CD4-positive, alpha-beta T cell (primary cell): ENCODE measurements at places on chromosomes 13 and 19.

- H3K27me3 ChIP-seq, result no peaks in the 10 kb centered on the region
- H3K27ac ChIP-seq, result no peak overlapping the region
- no peak for DNase-seq
- H3K4me1 ChIP-seq, result no peaks in the 10 kb centered on the region
- no peak overlapping the region for H3K4me3 ChIP-seq
- no peaks in the 10 kb centered on the region for H3K36me3 ChIP-seq
These were observed 109.0 kb upstream of the RNF113B start for GRCh38 chr13:98285852-98286594.

DNA sequence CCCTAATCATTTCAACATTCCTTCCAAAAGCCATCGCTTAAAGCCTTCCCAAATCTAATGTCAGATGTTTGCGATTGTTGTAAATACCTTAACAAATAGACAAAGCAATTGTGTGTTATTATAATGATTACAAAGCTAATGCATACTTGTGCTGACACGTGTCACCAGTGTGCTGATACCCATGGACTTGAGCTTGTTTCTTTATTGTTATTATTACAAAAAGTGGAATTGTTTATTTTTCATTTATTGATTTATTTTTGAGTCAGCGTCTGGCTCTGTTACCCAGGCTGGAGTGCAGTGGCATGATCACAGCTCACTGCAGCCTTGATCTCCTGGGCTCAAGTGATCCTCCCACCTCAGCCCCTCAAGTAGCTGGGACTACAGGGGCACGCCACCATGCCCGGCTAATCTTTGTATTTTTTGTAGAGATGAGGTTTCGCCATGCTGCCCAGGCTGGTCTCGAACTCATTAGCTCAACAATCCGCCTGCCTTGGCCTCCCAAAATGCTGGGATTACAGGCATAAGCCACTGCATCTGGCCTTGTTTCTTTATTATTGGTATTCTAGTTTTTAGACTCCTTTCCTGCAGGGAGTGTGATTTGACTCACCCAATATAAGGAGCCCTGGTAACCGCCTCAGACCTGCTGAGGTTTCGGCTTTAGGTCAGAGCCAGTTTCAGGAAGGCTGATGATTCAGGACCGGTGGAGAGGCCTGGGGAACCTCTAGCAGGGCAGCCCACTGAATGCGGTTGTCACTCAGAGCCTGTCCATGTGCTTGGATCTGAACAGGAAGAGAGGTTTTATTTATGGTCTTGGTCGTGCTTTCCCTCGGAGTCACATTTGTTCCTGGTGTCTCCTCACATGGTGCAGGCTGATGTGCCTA is 2.1 kb upstream of the FBXO17 start:
- H3K4me1 ChIP-seq, result peaks cover 10% of the 10 kb centered on the region
- H3K36me3 ChIP-seq, result no peaks in the 10 kb centered on the region
- no peak overlapping the region for H3K4me3 ChIP-seq
- no peak for DNase-seq
- H3K27me3 ChIP-seq, result peaks cover 22% of the 10 kb centered on the region

- DNase-seq, result no peak
- no peaks in the 10 kb centered on the region for H3K27me3 ChIP-seq
- H3K36me3 ChIP-seq, result peaks cover 3% of the 10 kb centered on the region
- H3K4me3 ChIP-seq, result no peak overlapping the region
These were observed 29.9 kb upstream of the F7 start for GRCh38 chr13:113075711-113076110.

- H3K27ac ChIP-seq, result no peak overlapping the region
- no peaks in the 10 kb centered on the region for H3K27me3 ChIP-seq
- H3K4me1 ChIP-seq, result no peaks in the 10 kb centered on the region
- no peak for DNase-seq
These were observed 955.5 kb upstream of the PCDH9 start for GRCh38 chr13:68185444-68186141.

GRCh38 chr19:17385878-17386611 is 8.0 kb downstream of the CCDC194 start:
- H3K4me1 ChIP-seq, result peaks cover 16% of the 10 kb centered on the region
- no peaks in the 10 kb centered on the region for H3K36me3 ChIP-seq
- H3K27me3 ChIP-seq, result no peaks in the 10 kb centered on the region
- no peak overlapping the region for H3K27ac ChIP-seq
- DNase-seq, result peak; percentile 77

DNA sequence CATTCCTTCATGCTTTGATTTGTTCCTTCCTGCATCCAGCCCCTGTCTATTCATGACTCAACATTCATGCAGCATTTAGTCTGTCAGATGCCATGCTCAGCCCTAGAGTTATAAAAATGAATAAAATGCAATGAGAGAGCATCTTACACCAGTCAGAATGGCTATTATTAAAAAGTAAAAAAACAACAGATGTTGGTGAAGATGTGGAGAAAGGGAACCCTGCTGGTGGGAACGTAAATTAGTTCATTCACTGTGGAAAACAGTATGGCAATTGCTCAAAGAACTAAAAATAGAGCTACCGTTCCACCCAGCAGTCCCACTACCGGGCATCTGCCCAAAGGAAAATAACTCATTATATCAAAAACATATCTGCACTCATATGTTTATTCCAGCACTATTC is 70.0 kb upstream of the GTF3A start:
- H3K27ac ChIP-seq, result no peak overlapping the region
- no peak overlapping the region for H3K4me3 ChIP-seq
- H3K36me3 ChIP-seq, result no peaks in the 10 kb centered on the region
- no peaks in the 10 kb centered on the region for H3K27me3 ChIP-seq
- DNase-seq, result no peak

DNA sequence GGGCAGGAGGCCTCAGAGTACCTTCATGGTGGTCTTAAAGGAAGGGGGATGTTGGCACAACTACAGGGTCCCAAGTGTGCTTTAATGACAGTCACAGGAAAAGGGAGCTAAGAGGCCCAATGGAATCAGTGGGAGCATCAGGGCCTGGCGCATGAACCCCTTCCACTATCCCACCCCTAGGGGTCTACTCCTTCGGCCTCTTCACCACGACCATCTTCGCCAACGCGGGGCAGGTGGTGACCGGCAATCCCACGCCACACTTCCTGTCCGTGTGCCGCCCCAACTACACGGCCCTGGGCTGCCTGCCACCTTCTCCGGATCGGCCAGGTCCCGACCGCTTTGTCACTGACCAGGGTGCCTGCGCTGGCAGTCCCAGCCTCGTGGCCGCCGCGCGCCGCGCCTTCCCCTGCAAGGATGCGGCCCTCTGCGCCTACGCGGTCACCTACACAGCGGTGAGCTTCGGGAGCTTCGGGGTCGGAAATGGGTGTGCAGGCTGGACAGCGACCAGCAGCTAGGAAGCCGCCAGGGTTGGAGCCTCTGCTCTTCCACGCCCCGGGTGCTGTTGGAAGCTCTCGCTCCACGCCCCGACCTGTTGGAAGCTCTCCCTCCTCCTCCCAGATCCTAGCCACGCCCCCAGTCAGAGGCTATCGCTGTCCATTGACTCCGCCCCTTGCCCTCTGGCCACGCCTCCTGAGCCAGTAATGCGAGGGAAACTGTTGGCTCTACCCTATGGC is 6.0 kb downstream of the PLPPR2 start:
- no peak for DNase-seq
- no peak overlapping the region for H3K4me3 ChIP-seq
- peaks cover 6% of the 10 kb centered on the region for H3K36me3 ChIP-seq
- no peaks in the 10 kb centered on the region for H3K27me3 ChIP-seq

- peaks cover 49% of the 10 kb centered on the region for H3K36me3 ChIP-seq
- H3K4me3 ChIP-seq, result no peak overlapping the region
- DNase-seq, result no peak
- H3K27ac ChIP-seq, result no peak overlapping the region
- no peaks in the 10 kb centered on the region for H3K27me3 ChIP-seq
These were observed 10.0 kb downstream of the CUL4A start for GRCh38 chr13:113219256-113219940.

GRCh38 chr19:42053037-42053935 is 16.7 kb downstream of the GRIK5 start:
- H3K4me3 ChIP-seq, result no peak overlapping the region
- no peak for DNase-seq
- H3K36me3 ChIP-seq, result no peaks in the 10 kb centered on the region
- H3K27me3 ChIP-seq, result no peaks in the 10 kb centered on the region
- no peak overlapping the region for H3K27ac ChIP-seq

DNA sequence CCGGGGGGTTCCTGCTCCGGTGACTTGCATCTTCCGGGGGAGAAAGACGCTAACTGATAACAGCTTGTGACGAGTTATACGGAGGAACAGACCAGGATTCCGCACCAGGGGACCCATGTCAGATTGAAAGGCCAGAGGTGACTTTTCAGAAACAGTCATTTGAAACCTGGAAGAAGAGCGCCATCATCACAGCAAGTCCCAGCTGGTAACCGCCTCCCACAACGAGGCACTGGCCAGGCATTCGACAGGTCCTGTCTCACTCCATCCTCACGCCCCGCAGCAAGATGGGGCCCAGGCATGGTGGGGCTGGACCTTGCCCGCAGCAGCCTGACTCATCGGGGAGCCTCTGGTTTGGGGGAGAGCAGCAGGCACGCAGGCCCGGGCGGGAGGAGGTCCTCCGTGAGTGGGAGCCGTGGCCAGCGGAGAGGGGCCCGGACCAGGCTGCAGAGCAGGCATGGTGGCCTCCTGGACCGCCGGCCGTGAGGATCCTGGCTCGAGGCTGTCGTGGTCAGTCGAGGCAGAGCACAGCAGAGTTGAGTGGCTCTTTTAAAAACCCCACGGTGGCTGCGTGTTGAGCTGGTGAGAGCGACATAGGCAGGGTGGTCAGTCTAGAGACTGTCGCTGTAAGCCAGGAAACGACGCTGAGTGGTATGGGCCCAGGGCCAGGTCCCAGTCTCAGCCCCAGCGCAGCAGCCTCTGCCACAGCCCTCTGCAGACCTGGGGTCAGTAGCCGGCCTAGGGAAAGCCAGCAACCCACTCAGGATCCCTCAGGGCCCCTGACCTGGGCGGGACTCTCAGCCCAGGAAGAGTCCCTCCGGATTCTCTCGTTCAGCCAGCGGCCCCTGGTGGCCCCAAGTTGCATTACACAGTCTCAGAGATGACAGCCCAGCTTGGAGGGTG is 94.9 kb upstream of the MCF2L start:
- H3K27me3 ChIP-seq, result no peaks in the 10 kb centered on the region
- peaks cover 35% of the 10 kb centered on the region for H3K36me3 ChIP-seq
- H3K4me1 ChIP-seq, result peaks cover 40% of the 10 kb centered on the region
- H3K27ac ChIP-seq, result no peak overlapping the region
- DNase-seq, result peak; percentile 56

- H3K27ac ChIP-seq, result no peak overlapping the region
- peak; percentile 32 for DNase-seq
- no peaks in the 10 kb centered on the region for H3K27me3 ChIP-seq
- H3K36me3 ChIP-seq, result no peaks in the 10 kb centered on the region
- H3K4me3 ChIP-seq, result no peak overlapping the region
These were observed 36.4 kb upstream of the IGSF23 start for GRCh38 chr19:44576843-44577565.

- H3K27me3 ChIP-seq, result peaks cover 17% of the 10 kb centered on the region
- no peak for DNase-seq
- H3K4me1 ChIP-seq, result peaks cover 6% of the 10 kb centered on the region
- no peak overlapping the region for H3K27ac ChIP-seq
These were observed 5.1 kb downstream of the BCAM start for GRCh38 chr19:44813841-44814470.

- H3K36me3 ChIP-seq, result no peaks in the 10 kb centered on the region
- no peak overlapping the region for H3K27ac ChIP-seq
- no peaks in the 10 kb centered on the region for H3K27me3 ChIP-seq
These were observed 816.6 kb downstream of the UQCRFS1 start for GRCh38 chr19:28396287-28396831.

DNA sequence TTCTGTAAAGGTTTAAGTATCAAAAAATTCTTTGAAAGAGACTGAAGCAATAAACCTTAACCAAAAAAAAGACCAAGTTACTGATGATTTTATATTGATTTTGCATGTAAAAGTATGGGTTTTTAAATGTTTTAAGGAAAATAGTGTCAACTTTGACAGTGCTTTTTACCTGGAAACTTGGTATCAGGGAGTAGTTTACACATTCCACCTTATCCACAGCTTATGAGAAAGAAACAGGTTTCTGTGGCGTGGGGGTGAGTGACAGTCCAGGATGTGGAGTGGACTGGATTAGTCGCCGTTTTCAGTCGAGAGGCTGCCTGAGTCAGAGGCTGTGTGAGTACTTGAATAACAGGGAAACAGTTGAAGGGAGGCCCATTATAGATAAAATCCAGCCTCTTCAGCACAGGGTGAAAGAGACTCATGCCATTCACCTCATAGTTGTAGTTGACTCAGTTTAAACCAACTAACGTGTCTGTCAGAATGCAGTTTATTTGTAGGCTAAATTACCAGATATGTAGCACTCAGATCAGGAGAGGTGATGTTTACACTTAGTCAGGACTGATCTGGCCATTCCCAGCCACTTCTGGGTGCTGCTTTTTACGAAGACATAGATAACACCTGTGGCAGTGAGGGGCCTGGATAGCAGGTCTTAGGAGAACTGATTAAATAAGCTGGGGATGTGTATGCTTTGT is 595 bp upstream of the GPR183 start:
- peak; percentile 45 for DNase-seq
- peaks cover 25% of the 10 kb centered on the region for H3K36me3 ChIP-seq
- peak overlapping the region; percentile 46 for H3K27ac ChIP-seq
- peak overlapping the region; percentile 83 for H3K4me3 ChIP-seq

GRCh38 chr13:21517576-21517975 is 58.5 kb upstream of the ZDHHC20 start:
- no peak overlapping the region for H3K4me3 ChIP-seq
- no peak overlapping the region for H3K27ac ChIP-seq
- H3K4me1 ChIP-seq, result no peaks in the 10 kb centered on the region
- no peak for DNase-seq
- no peaks in the 10 kb centered on the region for H3K27me3 ChIP-seq

DNA sequence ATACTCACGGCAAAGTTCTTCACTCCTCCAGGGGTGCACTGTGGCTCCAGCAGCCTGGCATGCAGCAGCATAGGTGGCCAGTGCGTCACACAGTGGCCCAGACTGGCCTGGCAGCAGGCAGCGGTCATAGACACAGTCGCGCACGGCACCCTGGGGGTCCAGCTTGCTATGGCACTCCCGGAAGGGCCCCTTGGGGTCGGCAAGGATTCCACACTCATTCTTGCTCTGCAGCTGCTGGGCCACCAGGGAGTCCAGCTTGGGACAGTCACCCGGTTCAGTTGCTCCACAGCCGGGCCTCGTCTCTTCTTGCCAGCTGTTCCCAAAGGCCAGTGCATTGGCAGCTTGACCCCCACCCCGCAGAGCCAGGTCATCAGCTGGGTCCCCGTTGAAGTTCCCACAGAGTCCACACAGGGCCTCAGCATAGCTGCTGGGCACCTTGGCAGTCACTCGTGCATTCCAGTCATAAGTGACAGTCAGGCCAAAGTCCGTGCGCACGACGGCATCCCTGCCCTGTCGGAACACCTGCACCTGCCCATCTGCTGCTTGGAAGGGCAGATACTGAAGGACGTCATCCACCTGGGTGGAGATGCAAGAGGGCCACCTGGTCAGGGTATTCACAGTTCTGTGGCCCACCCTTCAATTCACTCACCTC is 20.6 kb downstream of the FCGBP start:
- H3K4me3 ChIP-seq, result no peak overlapping the region
- no peak overlapping the region for H3K27ac ChIP-seq
- no peaks in the 10 kb centered on the region for H3K36me3 ChIP-seq
- no peaks in the 10 kb centered on the region for H3K27me3 ChIP-seq

DNA sequence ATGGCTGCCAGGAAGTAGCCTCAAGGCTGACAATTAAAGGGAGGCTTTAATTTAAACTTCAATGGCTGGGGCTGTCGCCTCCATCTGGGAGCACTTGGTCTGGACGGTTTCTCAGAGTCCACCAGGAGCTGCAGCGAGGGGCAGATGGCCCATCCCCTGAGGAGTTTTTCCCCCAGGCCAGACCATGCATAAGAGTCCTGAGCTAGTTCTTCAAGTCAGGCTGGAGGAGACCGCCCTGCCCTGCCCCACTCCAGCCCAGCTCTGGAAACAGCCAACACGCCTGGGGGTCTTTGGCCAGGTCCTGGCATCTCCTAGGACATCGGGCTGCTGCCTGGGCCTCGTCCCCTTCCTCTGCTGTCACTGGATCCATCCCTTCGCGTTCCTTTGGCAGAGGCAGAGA is 5.3 kb upstream of the ACTN4 start:
- H3K4me1 ChIP-seq, result peaks cover 6% of the 10 kb centered on the region
- H3K27me3 ChIP-seq, result no peaks in the 10 kb centered on the region
- H3K4me3 ChIP-seq, result no peak overlapping the region
